Osteocyte (in vitro differentiated cells): ENCODE measurements at places on chromosomes 16 and 17. TPM values are rescaled to one million over a fixed set of nuclear protein-coding genes. Genes with fewer than 3 reads are reported as not detected.

DRG2 gene
- total RNA-seq = 40.8 and 41.2 TPM in 2 replicates

TMC8 gene
- total RNA-seq = 0.40 and 0.99 TPM in 2 replicates

DNA sequence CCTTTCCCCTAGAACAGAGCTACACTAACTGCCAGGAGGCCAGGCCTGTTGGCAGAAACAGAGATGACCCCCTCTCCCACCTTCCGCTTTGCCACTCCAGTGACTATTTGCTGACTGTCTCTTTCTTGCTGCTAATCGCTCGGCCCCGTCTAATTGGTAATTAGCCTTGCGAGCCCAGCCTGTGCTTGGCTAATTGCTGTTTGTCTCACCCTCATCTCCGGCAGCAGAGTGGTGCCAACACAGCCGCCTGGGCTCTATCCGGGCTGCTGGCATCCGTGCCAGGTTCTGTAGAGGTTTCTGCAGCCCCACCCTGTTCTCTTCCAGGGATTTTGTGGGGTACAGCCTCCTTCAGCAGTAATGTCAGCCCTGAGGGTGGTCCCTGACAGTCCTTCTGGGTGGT is 27.4 kb upstream of the PHB1 start:
- DNase-seq = no peak

DNA sequence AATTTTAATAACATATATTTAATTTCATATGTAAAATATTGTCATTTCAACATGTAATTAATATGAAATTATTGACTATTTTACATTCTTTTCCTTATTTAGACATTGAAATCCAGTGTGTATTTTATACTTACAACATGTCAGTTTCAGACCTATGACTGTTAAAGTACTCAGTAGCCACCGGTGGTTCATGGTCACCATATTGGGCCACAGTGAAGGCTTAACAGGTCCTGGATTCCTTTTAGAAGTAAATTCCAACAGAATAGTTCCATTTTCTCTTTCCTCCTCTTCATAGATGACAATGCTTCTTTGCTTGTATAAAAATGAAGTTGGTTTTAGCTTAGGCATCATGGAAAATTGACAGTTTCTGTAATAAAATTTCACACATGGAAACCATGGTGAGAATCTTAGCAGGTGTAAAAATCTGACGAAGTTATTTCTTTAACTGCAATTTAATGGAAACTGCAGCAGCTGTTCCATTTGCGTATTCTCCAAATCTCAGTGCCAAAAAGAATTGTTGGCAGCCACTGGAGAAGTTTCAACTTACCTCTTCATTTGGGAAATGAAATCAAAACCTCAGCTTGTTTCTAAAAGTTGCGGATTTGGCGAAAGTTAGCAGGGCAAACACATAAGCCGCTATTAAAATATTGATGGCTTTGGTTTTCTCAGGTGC is 231.1 kb downstream of the CDH13 start:
- DNase-seq = no peak

DNA sequence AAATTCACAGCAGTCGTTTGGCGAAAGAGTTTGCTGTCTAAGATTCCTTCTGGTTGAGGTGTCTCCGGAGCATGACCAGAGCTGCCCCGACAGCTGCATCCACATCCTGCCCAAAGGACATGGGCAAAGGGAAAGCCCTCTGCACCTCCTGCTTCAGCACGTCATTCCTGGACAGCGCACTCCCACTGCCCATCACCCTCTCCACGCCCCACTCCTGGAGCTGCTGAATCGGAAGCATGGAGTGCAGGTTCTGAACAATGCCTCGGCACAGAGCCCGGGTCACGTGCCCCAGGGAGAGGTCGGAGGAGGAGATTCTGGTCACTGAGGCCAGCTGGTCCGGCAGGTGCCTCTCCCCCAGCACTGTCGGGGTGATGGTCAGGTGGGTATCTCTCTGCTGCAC is 1.3 kb upstream of the TRPV1 start:
- DNase-seq = no peak

DNA sequence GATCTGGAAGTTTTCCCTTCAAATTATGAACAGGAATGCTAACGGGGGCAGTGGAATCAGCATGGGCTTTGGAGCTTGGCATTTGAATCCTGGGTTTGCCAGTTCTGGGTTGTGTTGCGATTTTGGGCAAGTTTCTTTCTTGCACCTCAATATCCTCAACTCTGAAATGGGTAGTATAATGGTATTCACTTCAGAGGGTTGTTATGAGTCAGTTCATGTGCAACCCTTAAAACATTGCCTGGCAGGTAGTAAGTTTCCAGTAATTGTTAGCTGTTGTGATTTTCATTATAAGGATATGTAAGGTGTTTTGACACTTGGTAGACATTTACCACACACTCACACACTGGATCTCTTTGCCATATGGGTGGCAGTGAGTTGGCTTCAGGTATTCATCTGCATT is 33.4 kb downstream of the SNX29 start:
- DNase-seq = no peak

LRRC75A gene
- total RNA-seq = 1.8 and 2.0 TPM in 2 replicates

DNA sequence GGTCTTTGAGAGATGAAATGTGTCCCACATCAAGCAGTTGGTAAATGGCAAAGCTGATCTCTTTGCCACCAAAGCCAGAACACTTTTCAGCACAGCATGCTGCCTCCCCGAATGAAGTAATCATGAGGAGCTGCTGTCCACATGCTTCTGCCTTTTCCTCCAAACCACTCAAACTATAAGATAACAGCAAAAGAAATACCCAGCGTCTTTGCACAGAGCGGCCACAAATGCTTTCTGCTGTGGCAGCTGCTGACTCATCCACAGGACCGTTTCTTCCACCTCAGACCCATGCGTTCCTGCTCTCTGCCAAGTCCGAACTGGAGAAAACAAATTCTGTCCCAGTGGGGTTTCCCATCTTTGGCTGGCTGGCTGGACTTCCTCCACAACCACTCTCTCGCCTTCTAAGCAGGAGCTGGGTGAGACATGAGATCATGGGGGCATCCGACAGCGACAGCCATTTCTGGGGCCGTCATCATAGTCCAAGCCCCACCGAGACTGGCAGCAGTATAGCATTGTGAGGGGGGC is 27.1 kb downstream of the TBC1D3B start:
- no peak for DNase-seq

GRCh38 chr16:70646260-70647241 is at the start of gene IL34:
IL34 (plus strand) TSS chr16:70646559; CDS start chr16:70646948, 389 bp downstream.
- DNase-seq = no peak

- DNase-seq = no peak
Measured at GRCh38 chr16:21639493-21639892, 12.9 kb downstream of the IGSF6 start.

- DNase-seq = no peak
Measured at GRCh38 chr17:16121915-16122314, 93.4 kb downstream of the NCOR1 start.

GRCh38 chr16:17408955-17409441 is 61.8 kb downstream of the XYLT1 start:
- DNase-seq = no peak

DNA sequence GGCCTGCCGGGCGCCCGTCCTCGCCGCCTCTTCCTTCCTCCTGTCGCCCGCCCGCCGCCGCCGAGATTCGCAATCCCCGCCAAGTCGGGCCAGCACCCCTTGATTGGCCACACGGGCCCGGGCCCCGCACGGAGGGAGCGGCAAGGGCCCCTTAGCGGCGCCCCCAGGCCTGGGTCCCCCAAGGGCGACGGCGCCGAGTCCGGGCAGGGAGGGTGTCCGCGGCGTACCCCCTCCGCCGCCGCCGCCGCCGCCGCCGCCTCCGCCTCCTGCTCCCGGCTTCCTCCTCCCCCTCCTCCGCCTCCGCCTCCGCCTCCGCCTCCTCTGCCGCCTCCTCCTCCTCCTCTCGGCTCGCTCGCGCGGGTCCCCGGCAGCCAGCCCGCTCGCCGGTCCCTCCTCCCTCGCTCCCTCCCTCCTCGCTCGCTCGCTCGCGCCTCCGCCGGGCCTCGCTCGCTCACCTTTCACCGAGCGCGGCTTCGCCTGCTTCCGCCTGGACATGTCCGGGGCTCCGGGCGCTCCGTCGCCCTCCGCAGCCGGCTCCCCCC is 561 bp downstream of the ZNF423 start:
- DNase-seq = peak; percentile 94

- no peak for DNase-seq
Measured at GRCh38 chr17:20967776-20968175, 75.0 kb downstream of the USP22 start.

- DNase-seq = no peak
Measured at GRCh38 chr17:77002103-77003045, 134.2 kb downstream of the MGAT5B start.

DNA sequence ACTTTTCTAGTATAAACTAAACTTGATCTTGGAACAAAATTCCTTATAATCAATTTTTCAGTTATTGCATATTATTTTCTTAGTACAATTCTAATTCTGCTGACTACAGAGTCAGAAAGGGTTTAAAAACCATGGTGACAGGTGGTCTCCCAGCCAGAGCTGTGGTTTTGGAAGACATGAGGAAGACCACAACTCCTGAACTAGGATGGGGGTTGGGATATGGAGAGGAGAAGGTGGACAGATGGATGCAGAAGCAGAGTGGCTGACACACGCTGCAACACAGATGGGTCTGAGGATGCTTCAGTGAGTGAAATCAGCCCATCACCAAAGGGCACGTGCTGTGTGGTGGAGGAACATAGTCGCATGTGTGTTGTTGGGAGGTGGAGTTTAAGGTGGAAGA is 187.7 kb downstream of the LGALS9B start:
- DNase-seq = no peak

KRTAP9-8 gene
- total RNA-seq = not detected in 2 replicates

DNA sequence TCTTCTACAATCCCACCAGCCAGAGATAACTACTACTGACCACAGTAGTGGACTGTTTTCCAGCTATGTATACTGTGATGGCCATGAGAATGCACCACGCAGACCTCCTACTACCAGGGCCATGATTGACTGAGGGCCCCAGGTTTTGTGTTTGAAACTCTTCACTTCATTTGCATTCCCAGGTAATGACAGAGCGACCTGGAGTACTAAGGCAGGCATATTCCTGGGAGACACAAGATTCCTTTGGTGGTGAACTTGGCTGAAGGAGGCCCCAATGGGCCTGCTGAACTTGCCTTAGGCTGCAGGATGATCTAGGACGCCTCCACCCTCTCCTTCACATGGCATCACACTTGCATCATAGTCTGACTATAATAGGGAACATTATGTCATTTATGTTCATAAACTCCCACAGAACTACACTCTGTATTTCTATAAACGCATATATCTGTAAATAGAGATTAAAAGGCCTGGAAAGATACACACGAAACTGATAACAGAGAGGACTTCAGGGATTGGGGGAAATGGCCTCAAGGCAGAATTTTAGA is 30.4 kb downstream of the CLEC19A start:
- DNase-seq = no peak

SPATA32 gene
- total RNA-seq = 0.18 TPM in 1 of 2 replicates, not detected in the other

DNA sequence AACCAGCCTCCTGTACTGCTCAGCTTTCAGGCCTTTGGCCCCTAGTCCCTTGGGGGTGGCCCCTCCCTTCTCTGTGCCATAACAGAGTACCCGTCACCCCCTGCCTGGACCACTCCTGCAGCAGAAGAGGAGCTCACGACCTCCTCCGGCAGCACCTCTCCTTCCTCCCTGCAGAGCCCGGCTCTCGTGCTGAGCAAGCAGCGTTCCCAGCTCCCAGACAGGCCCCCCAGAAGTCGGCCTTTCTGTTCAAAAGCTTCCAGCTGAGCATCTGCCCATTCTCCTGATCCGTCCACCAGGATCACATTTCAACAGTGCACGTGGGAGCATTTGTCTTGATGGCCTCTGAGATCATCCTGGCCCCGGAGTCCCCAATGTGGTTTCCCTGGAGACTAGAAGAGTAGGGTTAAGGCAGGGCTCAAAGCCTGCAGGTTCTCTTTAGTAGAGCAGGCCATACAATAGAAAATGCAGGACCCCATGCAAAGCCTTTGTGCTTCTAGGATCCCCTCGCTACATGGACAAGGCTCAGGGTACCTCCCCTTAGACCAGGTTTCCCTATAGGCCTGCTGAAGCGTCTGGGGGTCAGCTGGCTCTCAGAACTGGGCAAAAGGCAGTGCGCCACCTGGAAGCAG is 35.6 kb downstream of the NLRC3 start:
- no peak for DNase-seq

SECTM1 gene
- total RNA-seq = 24.1 and 28.6 TPM in 2 replicates

SEPTIN12 gene
- not detected in 2 replicates for total RNA-seq

GRCh38 chr17:51391982-51392654 is 131.8 kb downstream of the UTP18 start:
- no peak for DNase-seq

DNA sequence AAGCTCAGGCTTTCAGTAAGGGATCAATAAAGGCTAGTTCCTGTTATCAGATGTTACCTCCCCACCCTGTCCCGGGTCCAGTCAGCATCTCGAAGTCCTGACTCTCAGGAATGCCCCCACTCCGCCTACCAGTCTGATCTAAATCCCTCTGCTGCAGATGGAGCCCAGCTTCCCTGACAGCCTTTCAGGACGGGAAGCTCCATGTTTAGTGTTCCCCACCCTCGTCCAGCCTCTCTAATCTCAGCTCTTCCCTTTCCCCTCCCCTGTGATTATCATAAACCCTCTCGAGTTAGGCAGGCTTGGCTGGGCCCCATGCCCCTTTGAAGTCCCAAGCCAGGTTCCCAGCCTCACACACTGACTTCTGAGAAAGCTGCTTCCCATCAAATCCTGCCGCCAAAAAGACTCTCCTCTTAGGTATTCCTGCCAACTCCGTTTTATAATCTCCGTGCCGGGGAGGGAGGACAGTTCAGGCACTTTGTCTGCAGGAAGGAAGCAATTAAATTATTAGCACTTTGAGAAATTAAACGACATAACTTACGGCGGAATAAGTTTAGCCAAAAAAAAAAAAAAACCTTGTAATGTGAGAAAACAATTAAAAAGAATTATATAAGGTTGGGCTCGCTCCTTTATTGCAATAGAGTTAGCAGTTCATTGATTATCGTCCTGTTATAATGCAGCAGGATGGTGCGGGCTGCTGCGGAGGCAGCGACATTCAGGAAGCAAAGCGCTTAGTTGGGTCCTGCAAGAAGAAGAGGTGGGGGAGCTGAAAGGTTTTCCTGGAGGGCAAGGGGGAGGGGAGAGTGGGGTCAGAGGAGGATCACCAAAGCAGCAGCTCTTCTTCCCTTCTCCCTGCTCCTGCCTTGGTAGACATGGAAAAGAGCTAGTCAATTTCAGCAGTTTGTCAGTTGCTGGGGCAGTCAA is 16.8 kb upstream of the ETV4 start:
- DNase-seq = no peak

GRCh38 chr16:46807336-46807735 is 23.6 kb downstream of the C16orf87 start:
- DNase-seq = no peak

- no peak for DNase-seq
Measured at GRCh38 chr16:83233153-83233552, 574.6 kb upstream of the HSBP1 start.

SKAP1 gene
- not detected in 2 replicates for total RNA-seq

- DNase-seq = no peak
Measured at GRCh38 chr17:66964930-66965800, 658 bp downstream of the CACNG4 start.

- DNase-seq = no peak
Measured at GRCh38 chr17:49645654-49646053, 32.2 kb downstream of the SPOP start.

DNA sequence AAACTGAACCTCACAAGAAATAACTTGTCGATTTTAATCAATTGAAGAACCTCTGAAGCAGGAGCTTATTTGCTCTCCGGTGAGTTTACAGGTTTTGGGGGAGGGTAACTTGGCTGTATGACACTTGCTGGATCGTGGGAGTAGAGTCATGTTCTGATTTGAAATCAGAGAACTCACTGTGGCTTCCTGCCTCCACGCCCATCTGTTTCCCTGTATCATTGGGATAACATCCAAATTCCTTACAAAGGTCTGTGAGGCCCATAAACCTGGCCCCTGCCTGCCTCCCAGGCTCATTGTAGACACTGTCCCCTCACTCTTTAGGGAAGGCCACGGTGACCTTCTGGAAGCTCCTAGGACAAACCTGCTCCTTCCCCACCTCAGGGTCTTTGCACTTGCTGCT is 48.3 kb downstream of the C17orf67 start:
- DNase-seq = no peak
